CD4-positive, alpha-beta T cell treated with Interleukin-10 for 1 hour (primary cell): ENCODE measurements at places on chromosomes 4 and X.

DNA sequence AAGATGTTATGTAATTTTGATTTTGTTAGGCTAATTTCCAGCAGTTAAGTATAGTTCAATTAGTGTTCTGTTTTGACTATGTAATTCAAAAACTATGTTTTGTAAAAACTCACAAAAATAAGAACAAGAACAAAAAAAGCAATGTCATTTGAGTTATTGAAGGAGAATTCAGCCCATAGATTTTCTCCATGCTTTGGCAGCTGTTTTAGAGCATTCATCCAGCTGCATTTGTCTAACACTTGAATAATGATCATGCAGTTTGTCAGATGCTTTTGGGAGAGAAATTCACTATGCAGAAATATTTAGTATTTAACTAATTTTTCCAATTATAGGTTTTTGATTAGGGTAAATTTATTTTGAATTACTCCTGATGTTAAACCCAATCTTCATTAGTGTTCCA lies 14.2 kb downstream of the CPE start:
- DNase-seq: no peak

DNA sequence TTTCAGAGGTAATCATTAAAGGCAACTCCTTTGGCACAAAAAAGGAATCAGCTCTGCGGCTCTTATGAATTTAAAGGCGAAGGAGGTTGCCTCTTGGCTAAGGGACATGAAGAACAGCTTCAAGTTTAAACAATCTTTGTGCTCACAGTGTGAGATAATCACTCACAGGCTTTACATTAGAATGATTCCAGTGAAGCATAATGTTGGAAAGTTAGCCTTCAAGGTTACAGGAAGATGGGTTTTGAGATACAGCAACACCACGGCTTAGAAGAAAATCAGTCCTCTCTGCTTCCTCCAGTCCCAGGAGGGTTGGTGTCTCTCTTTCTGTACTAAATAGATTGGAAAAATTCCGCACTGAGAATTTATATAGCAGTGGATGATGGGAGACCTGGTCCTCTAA lies 11.6 kb upstream of the SCD5 start:
- no peak for DNase-seq

GRCh38 chr4:3482707-3483106 lies 19.6 kb downstream of the DOK7 start:
- no peak for DNase-seq

GRCh38 chrX:2875798-2876399 lies 47.2 kb downstream of the GYG2 start:
- no peak for DNase-seq

DNA sequence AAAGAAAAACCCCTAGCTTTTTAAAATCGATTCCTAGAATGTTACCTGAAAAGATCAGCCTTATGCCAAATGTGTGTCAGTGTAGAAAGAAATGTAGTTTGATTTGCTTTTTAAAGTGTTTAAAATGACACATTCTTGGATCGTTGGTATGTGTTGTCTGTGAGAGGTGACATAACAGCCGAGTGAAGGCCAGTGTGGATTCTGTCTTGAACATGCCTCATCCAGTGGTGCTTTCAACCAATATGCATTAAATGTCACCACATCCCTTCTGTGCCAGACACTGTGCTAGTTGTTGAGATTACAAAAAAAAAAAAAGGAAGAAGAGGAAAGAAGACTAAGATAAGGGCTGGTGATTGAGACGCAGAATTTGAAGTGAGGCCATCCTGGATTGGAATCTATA lies 994.2 kb upstream of the TENM3 start:
- no peak for DNase-seq

- no peak for DNase-seq
Observed at GRCh38 chr4:164169591-164169990, 584.3 kb upstream of the SMIM31 start.

- no peak for DNase-seq
Observed at GRCh38 chr4:56183344-56183959, 203.8 kb downstream of the AASDH start.

- no peak for DNase-seq
Observed at GRCh38 chr4:74968456-74969164, 35.7 kb downstream of the PARM1 start.

DNA sequence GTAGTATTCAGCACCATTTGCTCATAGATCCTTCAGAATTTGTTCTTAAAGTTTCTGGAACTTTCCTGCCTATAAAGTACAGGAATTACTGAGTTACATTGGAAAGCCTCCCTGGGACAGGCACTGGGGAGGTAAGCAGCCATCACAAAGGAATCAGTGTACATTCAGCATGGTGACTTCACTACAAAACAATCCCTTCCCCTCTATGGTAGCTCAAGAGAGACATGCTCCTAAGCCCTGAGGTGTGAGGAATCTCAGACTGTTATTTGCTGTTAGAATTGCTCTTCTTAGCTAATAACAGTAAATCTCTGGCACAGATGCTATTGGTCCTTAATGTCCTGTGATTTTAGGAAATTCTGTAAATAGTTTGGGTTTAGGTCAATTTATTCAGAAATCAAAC lies 1898.0 kb upstream of the PCDH7 start:
- DNase-seq: no peak

DNA sequence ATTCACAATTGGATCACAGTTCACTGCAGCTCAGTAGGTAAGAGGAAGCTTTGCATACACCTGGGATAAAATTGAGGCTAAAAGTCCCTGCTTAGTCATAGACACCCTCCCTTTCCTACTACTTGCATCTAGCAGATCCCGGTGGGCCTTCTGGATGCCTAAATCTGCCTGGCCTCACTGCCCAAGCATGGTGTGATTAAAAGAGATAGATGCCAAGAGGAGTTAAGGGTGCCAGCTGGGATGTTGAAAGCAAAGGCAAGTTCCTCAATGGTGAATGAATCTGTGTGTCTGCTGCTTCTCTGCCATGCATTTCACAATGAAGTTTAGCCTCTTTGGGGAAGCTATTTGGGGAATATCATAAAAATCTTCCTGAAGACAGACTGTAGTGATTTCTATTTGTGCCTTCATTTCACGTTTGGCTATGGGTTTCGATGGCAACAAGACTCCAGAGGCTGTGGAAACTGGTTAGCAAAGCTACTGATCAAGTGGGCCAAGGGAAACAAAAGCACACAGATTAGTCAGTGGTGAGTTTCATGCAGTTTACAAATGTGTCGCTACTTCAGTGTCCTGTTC lies 534.0 kb downstream of the ANKRD50 start:
- DNase-seq: no peak

GRCh38 chrX:13271511-13271910 lies 48.3 kb downstream of the ATXN3L start:
- no peak for DNase-seq

DNA sequence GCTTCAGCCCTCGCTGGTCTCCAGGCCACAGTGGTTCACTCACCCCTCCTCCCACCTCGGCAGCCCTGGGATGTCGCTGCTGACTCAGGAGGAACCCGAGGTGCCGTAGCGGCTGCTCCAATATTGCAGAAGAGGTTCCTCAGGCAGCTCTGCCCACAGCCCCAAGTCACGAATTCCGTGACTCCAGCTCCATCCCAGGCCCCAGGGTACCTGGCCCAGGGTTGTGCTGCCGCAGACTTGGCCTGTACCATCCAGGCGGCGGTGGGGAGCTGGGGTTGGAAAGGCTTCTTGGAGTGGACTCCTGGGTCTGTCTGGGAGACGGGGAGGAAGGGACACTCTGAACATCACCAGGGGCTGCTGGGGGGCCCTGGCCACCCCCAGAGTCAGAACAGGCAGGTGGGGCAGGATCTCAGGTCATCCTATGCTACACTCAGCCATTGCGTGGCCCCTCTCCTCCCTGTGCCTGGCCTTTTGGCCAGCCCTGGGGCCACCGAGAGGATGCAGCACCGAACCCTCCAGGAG lies 728 bp upstream of the HGFAC start:
- DNase-seq: no peak

- no peak for DNase-seq
Observed at GRCh38 chr4:122711919-122712318, 20.6 kb upstream of the BBS12 start.

DNA sequence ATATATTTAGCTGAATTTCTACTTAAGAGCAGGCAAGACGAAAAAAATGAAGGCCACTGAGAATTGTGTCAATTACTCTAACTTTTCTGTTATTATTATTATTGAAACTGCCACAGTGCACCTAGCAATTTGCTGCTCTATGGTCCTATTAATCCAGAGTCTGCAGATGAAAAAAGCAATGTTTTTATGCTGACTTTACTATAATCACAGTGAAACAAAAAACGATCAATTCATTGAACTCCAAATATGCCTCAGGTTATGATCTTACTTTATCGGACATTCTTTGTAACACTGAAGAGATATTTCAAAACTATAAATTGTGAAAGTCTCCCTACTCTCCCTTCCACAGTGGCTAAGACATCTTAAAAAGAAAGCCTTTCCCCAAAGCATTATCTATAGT lies 474.4 kb downstream of the KCNIP4 start:
- DNase-seq: no peak

- DNase-seq: no peak
Observed at GRCh38 chr4:99966692-99967091, 16.6 kb upstream of the H2AZ1 start.

GRCh38 chr4:4549534-4549933 lies 7.7 kb upstream of the STX18 start:
- no peak for DNase-seq

GRCh38 chr4:26365537-26366150 lies 44.8 kb downstream of the RBPJ start:
- DNase-seq: no peak

- no peak for DNase-seq
Observed at GRCh38 chr4:39942507-39942906, 35.2 kb downstream of the PDS5A start.

DNA sequence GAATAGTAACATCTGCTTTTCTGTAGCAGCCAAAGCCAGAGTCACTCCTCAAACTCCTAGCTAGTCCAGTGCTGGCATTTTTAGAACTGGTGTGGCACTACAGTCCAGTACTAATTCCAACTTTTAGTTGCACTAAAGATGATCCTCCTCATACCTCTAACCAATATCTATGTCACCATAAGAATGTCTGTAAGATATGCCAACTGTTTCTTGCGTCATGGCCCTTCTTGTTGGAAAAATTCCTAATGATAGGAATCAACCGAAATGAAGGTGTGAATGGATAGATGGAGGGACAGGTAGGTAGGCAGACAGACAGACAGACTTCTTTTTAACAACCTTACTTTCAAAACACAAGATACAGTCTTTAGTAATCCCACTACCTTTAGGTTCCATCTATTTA lies 74.6 kb upstream of the PRSS48 start:
- DNase-seq: no peak
